Right ventricle myocardium inferior (tissue), 1 donor: ENCODE measurements at places on chromosomes 2 and 18. TPM values are rescaled to one million over a fixed set of nuclear protein-coding genes. Genes with fewer than 3 reads are reported as not detected.

The HAUS1 gene
- 7.1 TPM for total RNA-seq

DNA sequence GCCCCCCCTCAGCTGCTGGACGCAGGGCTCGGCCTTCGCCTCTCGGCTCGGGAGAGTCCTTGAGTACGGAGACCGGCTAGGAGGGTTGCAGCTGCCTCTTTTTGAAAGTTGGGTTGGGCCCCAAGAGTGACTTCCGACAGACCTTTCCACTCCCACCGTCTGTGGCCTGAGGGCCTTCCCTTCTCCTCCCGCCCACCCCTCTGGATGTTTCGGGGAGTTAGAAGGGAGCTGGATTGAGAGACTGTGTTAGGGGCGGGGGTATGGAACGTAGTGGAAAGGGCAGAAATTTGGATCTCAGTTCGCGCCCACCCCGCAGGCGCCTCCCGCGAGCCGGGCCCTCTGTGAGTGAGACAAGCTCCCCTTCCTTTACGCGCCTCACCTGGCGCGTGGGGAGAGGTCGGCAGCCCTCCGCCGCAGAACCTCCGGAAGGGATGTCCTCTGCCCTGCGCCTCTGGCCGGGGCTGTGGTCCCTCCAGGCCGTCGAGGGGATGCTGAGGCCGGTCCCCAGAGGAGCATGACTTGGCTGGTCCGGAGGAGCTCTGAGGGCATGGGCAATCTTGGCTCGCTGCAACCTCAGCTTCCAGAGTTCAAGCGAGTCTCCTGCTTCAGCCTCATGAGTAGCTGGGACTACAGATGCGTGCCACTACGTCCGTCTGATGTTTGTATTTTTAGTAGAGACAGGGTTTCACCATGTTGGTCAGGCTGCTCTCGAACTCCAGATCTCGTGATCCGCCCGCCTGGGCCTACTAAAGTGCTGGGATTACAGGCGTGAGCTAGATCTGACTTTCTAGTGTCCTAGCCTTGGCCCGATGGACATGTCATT is 15.9 kb downstream of the C2orf74 start:
- peak; percentile 60 for DNase-seq

GRCh38 chr2:207660994-207661393 is 35.8 kb upstream of the METTL21A start:
- DNase-seq: no peak

GRCh38 chr2:215505044-215505786 is 69.3 kb upstream of the FN1 start:
- DNase-seq: no peak

- no peak for DNase-seq
These were observed 11.4 kb upstream of the ARHGAP25 start for GRCh38 chr2:68723181-68723580.

The NAT8 gene
- not detected for total RNA-seq

GRCh38 chr2:85806358-85807118 is 52.7 kb downstream of the ATOH8 start:
- DNase-seq: no peak

- no peak for DNase-seq
These were observed 665.8 kb upstream of the ID2 start for GRCh38 chr2:8015848-8016600.

DNA sequence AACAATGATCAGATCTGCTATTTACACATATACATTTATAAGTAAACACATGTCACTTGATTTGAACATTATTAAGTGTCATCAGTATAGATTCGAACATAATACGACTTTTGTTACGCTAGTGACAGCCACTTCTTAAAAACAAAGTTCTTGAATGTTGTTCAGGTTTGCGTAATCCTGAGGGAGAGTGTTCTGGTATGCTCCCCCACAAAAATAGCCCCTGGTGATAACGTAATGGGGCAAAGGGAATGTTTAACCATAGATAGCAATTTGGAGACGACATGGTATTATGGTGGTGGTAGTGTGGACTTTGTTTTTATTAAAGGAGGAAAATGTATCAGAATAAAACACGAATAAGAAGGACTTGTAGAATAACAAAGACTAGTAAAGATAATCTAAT is 90.6 kb downstream of the PLEKHM3 start:
- no peak for DNase-seq

GRCh38 chr2:161947406-161947805 is 126.6 kb downstream of the DPP4 start:
- DNase-seq: no peak

DNA sequence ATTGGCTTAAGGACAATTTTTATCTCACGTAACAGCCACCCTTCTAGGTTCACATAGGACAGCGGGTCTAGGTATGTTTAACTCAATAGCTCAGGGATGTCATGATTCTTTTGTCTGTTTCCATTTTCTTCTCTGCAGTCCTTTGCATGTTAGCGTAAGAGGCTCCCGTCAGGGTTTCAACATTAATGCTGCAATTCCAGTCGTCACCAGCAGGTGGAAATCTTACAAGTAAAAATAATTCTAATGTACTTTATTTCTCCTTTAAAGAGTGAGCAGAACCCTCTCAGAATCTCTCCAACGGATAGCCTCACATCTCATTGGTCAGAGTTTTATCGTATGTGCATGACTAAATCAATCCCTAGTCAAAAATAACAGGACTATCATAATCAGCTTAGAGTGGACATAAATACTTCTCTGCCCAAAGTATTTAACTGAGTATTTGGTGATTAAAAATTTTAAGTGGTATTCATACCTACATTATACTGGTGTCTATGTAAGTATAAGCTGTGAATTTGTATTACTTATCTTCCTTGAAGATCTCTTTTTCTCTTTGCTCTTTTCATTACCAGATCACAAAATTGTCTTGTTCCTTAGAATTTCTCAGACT is 487.2 kb upstream of the GCFC2 start:
- DNase-seq: no peak

- no peak for DNase-seq
These were observed 53.7 kb downstream of the FAM168B start for GRCh38 chr2:131039535-131039907.

GRCh38 chr2:121902171-121902591 is 146.7 kb downstream of the TSN start:
- no peak for DNase-seq

GRCh38 chr2:161796192-161796591 is 172.0 kb downstream of the SLC4A10 start:
- DNase-seq: no peak

The TRIM43 gene
- not detected for total RNA-seq

The SKA1 gene
- 0.38 TPM for total RNA-seq

DNA sequence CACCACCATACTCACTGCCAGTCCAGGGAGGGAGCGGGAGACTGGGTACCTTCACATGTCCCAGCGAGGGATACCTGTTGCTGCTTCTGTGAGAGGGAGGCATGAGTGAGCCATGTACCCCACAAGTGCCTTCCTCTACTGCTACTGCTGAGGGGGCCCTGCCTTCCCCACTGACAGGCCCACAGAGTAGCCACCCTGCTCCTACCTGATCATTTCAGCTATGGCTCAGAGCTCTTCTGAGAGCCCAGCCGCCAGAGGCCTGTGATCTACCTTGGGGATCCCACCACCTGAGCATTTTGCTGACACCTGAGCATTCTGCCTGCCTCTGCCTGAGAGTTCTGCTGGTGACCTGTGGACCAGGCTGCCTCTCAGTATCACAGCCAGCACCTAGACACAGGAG is 137.6 kb downstream of the FSIP2 start:
- DNase-seq: no peak

DNA sequence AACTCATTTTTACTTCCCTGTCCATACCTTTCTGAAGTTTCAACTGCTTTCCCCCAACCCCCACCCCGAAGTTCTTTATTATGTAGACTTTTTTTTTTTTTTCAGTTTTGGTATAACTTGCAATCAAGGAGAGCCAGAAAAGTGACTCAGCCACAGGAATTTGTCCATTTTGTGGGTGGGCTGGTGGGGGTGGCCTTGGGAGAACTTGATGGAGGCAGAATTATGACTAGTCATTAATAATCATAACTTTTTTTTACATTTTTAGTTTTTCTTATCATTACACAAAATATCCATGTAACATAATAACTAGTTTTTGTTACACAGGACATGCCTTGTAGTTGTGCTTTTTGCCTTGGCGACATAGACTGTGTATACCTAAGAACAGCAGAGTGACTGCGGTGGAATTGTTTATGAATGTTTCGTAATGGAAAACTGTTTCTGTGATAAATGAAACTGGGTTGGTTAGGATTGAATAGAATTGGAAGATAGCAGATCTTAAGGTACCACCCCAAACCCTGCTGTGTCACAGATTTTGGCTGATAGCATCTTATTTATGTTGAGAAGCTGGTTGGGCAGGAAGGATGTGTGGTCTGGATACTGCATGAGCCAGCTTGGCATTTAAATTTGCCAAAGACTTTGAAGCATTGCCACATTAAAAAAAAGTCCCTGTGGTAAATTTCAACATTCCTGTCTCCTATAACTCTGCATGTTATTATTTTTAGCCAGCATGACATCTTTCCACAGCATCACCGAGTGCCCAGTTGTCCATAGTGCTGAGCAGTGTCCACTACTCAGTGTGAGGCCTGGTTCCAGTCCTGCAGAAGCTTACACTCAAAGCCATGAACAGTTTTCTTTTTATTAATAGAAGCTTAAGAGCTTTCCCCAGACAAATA is 30.7 kb downstream of the LYPD6B start:
- no peak for DNase-seq

GRCh38 chr18:74977041-74977440 is 231.9 kb downstream of the PTGR3 start:
- no peak for DNase-seq

- DNase-seq: no peak
These were observed 243.8 kb downstream of the CELF4 start for GRCh38 chr18:37321582-37322491.

DNA sequence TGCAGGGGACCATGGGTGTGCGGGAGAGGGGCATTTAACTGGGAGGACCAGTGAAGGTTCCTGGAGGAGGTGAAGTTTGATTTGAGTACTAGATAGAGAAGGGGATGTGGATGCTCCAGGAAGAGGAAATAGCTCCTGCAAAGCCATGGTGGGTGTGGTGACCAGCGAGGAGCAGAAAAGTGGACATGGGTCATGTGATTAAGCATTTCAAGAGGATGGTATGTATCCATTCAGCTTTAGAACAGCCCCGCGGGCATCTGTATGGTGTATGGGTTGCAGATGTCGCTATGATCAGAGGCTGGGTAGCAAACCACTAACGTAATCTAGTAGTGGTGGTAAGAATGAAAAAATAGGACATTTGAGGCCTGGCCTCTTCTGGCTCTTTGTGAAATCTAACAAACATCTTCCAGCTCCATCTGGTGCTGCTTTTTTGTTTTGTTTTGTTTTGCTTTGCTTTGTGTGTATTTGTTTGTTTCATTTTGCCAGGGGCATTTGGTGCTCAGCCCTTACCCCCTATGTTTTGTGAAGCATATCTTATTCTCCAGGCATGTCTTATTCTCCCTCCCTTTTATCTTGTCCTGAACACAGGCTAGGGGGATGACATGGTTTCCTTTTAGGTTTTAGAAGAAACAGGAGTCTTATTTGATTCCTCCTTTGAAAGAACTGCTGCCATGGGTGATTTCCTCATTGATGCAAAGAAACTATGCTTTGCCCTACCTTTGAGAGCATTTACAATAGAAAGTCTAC is 226.1 kb downstream of the LRRTM1 start:
- no peak for DNase-seq

The COLEC12 gene
- total RNA-seq: 9.9 TPM
